Breast epithelium (tissue), 4 donors: ENCODE measurements at places on chromosomes 7 and 10. TPM values are rescaled to one million over a fixed set of nuclear protein-coding genes. Genes with fewer than 3 reads are reported as not detected.

CD36 gene
- 2,026 TPM for total RNA-seq

DPP6 gene
- not detected for total RNA-seq

SRRM3 gene
- total RNA-seq = 3.4 TPM

DNA sequence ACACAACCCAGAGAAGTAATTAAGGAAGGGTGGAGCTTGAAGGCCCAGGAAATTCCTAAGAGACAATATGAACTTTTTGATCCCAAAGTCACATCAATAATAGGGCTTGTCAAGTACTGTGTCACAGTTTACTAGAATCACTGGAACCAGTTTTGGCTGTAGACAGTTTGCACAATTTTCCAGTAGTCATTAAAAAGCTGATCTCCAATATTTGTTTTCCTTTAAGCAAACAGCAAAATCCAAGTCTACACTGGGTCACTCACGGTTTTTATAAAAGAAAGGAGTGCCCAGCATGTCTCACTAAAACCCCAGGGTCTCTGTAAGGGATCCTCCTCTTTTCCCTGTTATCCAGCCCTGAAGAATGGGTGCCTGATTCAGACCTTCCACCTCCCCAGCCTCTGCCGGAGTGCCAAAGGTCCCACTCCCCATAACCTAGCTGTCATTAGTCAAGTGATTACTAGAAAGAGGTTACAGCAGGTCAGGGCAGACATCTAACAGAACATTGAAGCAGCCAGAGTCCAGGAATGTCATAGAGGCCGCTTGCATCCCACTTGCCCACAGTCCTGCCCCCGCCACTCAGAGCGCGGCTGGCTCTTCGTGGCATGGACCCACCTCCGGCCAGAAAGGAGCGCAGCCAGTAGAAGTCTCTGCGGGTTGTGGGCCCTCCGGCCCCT, 552 bp downstream of the SLC25A16 start:
- no peaks in the 10 kb centered on the region for H3K4me1 ChIP-seq
- peak overlapping the region; percentile 93 for H3K4me3 ChIP-seq
- no peaks in the 10 kb centered on the region for H3K27me3 ChIP-seq
- no peak for DNase-seq
- peak overlapping the region; percentile 98 for H3K27ac ChIP-seq

GRCh38 chr7:22758576-22758975, 31.6 kb downstream of the IL6 start:
- no peak overlapping the region for H3K27ac ChIP-seq
- H3K4me3 ChIP-seq = no peak overlapping the region
- no peaks in the 10 kb centered on the region for H3K4me1 ChIP-seq
- no peaks in the 10 kb centered on the region for H3K27me3 ChIP-seq

GRCh38 chr7:10677668-10678232, 295.9 kb upstream of the PHF14 start:
- DNase-seq = no peak
- H3K27me3 ChIP-seq = no peaks in the 10 kb centered on the region
- H3K27ac ChIP-seq = no peak overlapping the region
- H3K4me1 ChIP-seq = no peaks in the 10 kb centered on the region
- H3K4me3 ChIP-seq = no peak overlapping the region

- no peak overlapping the region for H3K4me3 ChIP-seq
- peaks cover 13% of the 10 kb centered on the region for H3K4me1 ChIP-seq
- no peaks in the 10 kb centered on the region for H3K27me3 ChIP-seq
- H3K27ac ChIP-seq = no peak overlapping the region
Observed at GRCh38 chr10:28578454-28578853, 45.5 kb downstream of the WAC start.

- no peak for DNase-seq
- peak overlapping the region; percentile 39 for H3K27ac ChIP-seq
- no peaks in the 10 kb centered on the region for H3K27me3 ChIP-seq
- no peak overlapping the region for H3K4me3 ChIP-seq
- H3K36me3 ChIP-seq = no peaks in the 10 kb centered on the region
Observed at GRCh38 chr10:580778-581177, 108.7 kb downstream of the DIP2C start.

- no peak overlapping the region for H3K4me3 ChIP-seq
- H3K36me3 ChIP-seq = no peaks in the 10 kb centered on the region
- no peaks in the 10 kb centered on the region for H3K4me1 ChIP-seq
- no peak overlapping the region for H3K27ac ChIP-seq
- no peaks in the 10 kb centered on the region for H3K27me3 ChIP-seq
- DNase-seq = no peak
Observed at GRCh38 chr7:129147731-129148130, 3.2 kb downstream of the TSPAN33 start.

GRCh38 chr7:39238234-39238869, 260.6 kb downstream of the POU6F2 start:
- no peak for DNase-seq
- H3K4me3 ChIP-seq = no peak overlapping the region
- H3K36me3 ChIP-seq = no peaks in the 10 kb centered on the region
- no peak overlapping the region for H3K27ac ChIP-seq
- H3K4me1 ChIP-seq = no peaks in the 10 kb centered on the region

- H3K4me3 ChIP-seq = no peak overlapping the region
- H3K4me1 ChIP-seq = no peaks in the 10 kb centered on the region
- peaks cover 6% of the 10 kb centered on the region for H3K27me3 ChIP-seq
- no peaks in the 10 kb centered on the region for H3K36me3 ChIP-seq
- H3K27ac ChIP-seq = no peak overlapping the region
- DNase-seq = no peak
Observed at GRCh38 chr10:8133146-8133545, 78.7 kb downstream of the GATA3 start.

DNA sequence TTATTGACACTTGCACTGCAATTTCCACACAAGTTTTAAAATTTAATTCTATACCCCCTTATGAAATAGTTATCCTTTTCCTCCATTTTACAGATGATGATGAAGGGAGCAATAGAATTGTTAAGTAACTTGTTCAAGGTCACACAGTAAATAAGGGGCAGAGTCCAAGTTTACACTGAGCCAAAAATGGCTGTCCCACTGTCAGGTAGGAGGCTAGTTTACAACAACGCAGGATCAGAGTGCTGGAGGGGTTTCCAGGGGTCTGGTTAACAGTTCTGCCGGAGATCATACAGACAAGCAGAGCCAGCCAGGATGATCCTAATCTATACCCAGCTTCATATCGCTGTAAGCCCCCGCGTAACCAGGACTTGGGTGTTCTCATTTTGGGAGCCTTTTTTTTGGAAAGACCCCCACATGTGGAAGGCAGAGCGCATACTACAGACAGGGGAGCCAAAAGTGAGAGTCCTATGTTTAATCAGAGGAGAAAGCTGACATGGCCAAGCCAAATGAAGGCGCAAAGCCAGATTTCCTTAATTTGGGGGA, 524 bp upstream of the UNC5B start:
- H3K27ac ChIP-seq = peak overlapping the region; percentile 85
- no peak for DNase-seq
- peak overlapping the region; percentile 90 for H3K4me3 ChIP-seq

DNA sequence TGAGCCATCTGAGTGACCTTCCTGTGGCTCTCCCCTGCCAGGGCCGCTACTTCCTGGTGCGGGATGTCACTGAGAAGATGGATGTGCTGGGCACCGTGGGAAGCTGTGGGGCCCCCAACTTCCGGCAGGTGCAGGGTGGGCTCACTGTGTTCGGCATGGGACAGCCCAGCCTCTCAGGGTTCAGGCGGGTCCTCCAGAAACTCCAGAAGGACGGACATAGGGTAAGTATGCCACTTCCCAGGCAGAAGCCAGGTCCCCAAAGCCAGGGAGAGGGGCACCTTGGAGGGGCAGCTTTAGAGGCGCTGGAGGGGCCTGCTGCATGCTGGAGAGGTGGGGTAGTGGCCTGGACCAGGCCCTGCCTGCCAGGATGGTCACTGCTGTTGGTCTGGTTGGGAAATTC, 51.3 kb downstream of the PALD1 start:
- no peaks in the 10 kb centered on the region for H3K27me3 ChIP-seq
- no peaks in the 10 kb centered on the region for H3K36me3 ChIP-seq
- no peak overlapping the region for H3K27ac ChIP-seq

- DNase-seq = no peak
- no peaks in the 10 kb centered on the region for H3K36me3 ChIP-seq
- no peak overlapping the region for H3K4me3 ChIP-seq
- no peak overlapping the region for H3K27ac ChIP-seq
Observed at GRCh38 chr7:131690441-131690840, 134.0 kb upstream of the PODXL start.

DNA sequence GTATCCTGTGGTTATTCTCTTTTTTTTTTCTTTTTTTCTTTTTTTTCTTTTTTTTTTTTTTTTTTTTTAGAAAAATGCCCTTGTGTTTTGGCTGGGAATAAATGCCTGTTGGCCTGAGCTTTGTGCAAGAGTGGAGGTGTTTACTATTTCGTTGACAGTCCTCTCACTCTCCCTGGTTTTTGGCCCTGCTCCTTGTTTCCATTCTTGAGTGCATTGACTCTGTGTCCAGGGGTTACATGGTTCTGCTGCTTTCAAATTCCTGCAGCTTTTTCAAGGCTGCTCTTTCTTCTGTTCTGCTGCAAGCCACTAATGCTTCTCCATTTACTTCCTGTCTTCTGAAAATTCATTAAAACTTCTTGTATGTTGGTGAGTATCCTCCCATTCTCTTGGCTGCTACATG, 59.7 kb upstream of the TBX20 start:
- H3K27ac ChIP-seq = no peak overlapping the region
- DNase-seq = no peak
- no peaks in the 10 kb centered on the region for H3K4me1 ChIP-seq
- no peak overlapping the region for H3K4me3 ChIP-seq
